Renal cortical epithelial cell (primary cell): ENCODE measurements at places on chromosomes 3 and 15. TPM values are rescaled to one million over a fixed set of nuclear protein-coding genes. Genes with fewer than 3 reads are reported as not detected.

Gene SIDT1
- under 0.01 and 0.52 TPM in 2 replicates for total RNA-seq

Gene MANF
- total RNA-seq, result 51.6 and 201 TPM in 2 replicates

Gene PLCD1
- 20.5 and 28.1 TPM in 2 replicates for total RNA-seq

Gene SLC49A4
- total RNA-seq, result 13.7 and 26.3 TPM in 2 replicates

Gene CD200
- total RNA-seq, result 1.9 and 2.3 TPM in 2 replicates

Gene CLRN1
- total RNA-seq, result not detected in 2 replicates

Gene C2CD4B
- 0.17 and 0.70 TPM in 2 replicates for total RNA-seq

Gene CLDN16
- 30.2 and 41.8 TPM in 2 replicates for total RNA-seq

Gene INKA1
- 0.15 and 0.17 TPM in 2 replicates for total RNA-seq

Gene SCN11A
- total RNA-seq, result under 0.01 and 0.15 TPM in 2 replicates
